Muscle of back (tissue), 13 donors: ENCODE measurements at places on chromosomes 2 and 18.

DNA sequence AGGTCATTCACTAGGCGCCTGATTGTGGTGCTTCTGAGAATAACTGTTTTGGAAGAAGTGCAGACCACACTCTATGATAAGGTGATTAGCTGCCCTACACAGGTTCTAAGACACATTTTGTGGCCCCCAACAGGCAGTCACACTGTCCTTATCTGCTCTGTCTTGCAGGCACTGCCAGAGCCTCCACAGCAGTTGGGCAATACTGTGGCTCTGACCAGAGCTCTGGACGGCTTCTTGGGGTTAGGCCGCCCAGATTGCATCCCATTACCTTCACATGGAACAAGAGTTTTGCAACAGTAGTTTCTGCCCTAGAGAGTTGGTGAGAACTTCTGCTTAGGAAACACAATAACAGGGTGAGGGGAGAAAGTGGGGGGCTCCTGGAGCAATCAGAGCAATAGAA, 22.7 kb downstream of the RUFY4 start:
- no peak for DNase-seq

DNA sequence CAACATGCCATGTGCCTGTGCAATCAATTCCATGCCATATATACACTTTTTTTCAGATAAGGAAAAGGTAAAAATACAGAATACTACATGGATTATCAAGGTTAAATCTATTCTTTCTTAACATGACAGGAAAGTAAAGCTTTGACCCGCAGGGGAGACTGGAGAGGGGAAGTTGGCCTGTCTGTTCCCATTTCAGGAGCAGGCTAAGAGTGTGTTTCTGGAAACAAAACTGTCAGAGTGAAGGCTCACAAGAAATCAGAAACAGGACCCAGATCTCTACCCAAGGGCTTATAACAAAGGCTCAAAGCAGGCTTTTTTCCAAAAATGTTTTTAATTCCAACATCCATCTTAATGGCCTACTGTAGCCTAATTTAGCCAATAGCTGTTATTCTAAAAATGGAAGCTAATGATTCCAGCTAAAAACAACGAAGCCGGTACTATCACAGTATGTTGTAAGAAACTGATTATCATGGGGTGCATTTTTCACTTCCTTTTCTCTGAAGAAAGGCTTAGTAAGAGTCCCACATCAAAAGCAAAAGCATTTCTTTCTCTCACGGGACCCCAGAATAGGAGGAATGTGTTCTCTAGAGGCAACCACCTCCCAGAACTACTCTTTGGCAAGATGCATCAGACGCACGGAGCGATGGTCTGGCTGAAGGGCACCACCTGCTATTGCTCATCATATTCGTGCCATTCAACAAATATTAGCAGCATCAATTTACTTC, 41.4 kb downstream of the FECH start:
- no peak for DNase-seq

GRCh38 chr2:154402213-154402612, 296.3 kb upstream of the KCNJ3 start:
- DNase-seq = peak; percentile 23

- DNase-seq = no peak
Measured at GRCh38 chr2:223238301-223238700, 186.3 kb downstream of the KCNE4 start.

- DNase-seq = no peak
Measured at GRCh38 chr2:100130595-100131391, 11.6 kb downstream of the AFF3 start.

DNA sequence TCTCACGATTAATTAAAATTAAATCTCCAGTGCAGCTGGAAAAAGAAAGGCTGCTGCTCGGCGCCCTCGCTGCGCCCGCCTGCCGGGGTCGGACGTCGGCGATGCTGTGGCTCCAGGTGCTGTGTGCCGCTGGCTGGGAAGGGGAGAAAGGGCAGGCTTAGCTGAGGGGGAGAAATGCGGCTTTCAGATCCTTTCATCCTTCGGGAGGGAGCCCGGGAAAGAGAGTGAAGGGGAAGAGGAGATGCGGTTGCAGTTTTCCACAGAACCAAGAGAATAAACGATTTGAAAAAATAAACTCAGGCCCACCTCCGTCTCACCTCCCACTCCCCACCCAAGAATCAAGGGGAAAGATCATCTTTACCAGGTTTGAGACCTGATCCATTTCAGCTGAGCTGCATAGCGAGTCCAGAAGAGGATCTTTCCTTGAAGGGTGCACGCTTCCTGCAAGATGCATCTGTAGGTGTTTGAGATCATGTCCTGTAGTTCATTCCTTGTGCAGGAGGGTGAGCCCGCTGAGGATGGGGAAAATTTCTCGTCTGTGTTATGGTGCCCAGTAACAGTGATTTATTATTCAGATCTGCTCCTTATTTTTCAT, 495 bp downstream of the TMEM169 start:
- no peak for DNase-seq

- DNase-seq = no peak
Measured at GRCh38 chr2:66596256-66596655, 161.3 kb downstream of the MEIS1 start.
